ENCODE measurements at places on chromosomes 12 and 14. TPM values are rescaled to one million over a fixed set of nuclear protein-coding genes. Genes with fewer than 3 reads are reported as not detected.

DNA sequence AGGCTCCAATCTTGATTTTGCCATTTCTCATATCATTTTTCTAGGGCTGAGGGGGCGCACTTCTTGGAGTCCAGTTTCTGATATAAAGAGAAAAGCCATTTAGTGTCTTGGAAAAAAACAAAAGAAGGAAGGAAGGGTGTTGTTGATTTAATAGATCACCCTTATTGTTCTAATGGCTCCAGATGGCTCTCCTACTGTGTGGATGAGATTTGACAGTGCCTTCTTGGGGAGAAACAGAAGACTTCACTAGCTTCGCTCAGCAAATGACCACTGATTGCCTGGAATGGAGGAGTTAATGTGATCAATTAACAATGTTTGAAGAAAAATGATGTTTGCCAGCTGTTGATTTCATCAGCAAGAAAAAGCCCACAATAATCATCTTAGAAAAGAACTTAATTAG is 216.2 kb downstream of the APAF1 start:
- H3K36me3 ChIP-seq: peaks cover 2% of the 10 kb centered on the region
- H3K27me3 ChIP-seq: peaks cover 51% of the 10 kb centered on the region
- H3K4me1 ChIP-seq: peaks cover 60% of the 10 kb centered on the region
- no peak overlapping the region for H3K4me3 ChIP-seq

The GLS2 gene
- 14.8 TPM for total RNA-seq

DNA sequence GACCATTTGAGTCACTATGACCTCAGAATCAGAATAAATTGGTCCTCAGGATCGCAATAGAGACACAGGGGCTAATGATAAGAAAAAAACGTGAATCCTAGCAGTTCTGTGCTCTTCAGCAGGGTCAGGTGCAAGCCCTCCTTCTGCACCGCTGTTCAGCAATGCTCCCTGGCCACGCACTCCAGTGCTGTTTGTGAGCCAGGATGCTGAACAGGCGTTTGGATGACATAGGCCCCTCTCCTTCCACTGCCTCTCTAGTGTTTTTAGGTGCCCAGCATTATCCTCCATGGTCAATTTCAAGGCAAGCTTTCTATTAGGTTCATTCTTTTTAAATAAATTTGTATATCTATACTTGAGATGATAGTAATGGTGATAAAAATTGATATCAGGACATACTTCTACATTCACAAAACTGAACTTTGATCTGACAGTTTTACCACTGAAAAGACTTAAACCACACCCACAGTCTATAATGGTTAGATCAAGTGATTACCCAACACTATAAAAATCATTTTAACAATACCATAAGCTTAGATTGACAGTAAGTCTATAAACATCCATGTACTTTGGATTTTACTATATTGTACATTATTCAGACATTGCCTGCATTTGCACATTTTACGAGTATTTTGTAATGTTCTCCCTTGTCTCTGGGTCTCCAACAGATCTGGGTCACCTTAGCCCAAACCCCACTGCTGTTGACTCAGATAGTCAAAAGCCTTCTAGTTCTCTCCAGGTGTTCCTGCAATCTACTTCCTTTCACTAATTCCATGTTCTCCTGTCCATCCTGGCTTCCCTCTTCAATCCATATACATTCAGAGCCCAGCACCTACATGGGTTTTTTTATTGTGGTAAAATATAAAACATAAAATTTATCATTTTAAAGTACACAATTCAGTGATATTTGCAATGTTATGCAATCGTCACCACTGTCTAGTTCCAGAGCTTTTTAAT is 114.9 kb upstream of the COCH start:
- DNase-seq: no peak
- H3K36me3 ChIP-seq: peaks cover 24% of the 10 kb centered on the region
- H3K27ac ChIP-seq: no peak overlapping the region
- H3K4me3 ChIP-seq: no peak overlapping the region

DNA sequence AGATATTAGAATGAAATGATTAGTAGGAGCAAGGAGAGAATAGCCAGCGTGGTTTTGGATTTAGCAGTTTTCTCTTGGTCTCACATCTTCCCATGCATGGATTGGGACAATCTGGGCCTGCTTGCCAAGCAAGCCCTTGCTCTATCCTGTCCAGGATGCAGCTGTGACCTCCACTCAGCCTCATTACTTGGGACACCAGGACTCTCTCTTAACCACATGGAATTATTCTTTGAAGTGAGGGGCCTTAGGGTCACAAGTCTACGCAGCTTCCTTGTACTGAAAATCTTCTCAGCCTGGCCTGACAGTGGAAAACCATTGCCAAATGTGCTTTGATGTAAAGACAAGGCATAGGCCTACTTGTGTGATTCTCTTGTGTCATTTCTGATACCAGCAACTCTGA is 28.0 kb upstream of the DCN start:
- no peak for DNase-seq
- H3K4me3 ChIP-seq: no peak overlapping the region
- no peaks in the 10 kb centered on the region for H3K36me3 ChIP-seq
- H3K27ac ChIP-seq: no peak overlapping the region
- H3K27me3 ChIP-seq: peaks cover 5% of the 10 kb centered on the region
- H3K4me1 ChIP-seq: no peaks in the 10 kb centered on the region

DNA sequence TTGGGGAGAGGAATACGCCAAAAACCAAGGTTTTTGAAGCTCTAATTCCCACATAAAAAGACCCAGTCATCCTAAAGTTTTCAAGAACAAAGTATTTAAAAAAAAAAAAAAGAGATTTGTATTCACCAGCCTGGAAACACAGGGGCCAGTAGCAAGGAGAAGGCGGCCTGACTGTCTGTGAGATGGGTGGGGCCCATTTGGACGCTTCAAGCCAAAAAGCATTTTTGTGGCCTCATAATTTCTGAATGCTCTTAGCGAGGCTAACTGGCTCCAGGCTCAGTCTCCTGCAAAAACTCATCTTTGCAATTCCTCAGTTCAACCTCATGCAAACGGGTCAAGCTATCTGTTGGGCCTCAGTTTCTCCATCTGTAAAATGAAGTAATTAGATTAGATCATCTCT is 514.1 kb downstream of the MED13L start:
- no peak overlapping the region for H3K27ac ChIP-seq
- H3K4me3 ChIP-seq: no peak overlapping the region
- no peaks in the 10 kb centered on the region for H3K4me1 ChIP-seq
- no peak for DNase-seq

DNA sequence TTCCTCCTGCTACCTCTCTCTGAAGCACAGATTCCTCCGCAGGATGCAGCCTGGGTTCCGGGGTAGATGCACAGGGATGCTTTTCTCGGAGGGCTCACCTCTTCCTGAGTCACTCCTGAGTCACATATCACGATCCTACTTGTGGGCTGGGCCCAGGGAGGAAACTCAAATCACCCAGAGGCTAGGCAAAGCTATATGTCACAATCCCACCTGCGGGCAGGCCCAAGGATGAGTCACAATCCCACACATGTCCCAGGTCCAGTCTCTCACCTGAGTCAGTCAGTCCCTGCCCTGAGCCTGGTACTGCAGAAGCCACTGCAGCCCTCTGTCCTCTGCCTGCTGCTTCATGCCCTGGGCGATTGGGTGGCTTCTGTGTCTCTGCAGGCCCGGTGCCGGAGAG is 149.0 kb upstream of the GSC start:
- no peaks in the 10 kb centered on the region for H3K27me3 ChIP-seq
- H3K4me1 ChIP-seq: no peaks in the 10 kb centered on the region
- no peak overlapping the region for H3K4me3 ChIP-seq

The RD3L gene
- total RNA-seq: not detected

DNA sequence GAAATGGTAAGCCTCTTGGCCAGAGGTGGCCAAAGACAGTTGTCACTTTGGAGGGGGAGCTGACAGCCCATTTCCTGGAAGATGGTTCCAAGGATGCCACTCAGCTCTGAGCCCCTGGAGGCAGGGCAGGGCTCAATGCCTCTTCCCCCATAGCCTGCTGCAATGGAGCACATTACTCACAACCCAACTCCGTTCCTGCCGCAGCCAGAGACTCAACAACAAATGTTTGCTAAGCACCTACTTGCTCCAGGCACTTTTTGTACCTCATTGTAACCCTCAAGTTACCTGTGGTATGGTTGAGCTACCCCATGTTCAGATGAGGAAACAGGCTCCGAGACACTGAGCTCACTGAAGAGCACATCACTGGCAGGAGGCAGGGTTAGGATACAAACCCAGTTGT is 19.5 kb downstream of the IRF2BPL start:
- H3K4me1 ChIP-seq: peaks cover 68% of the 10 kb centered on the region
- no peaks in the 10 kb centered on the region for H3K36me3 ChIP-seq
- DNase-seq: no peak
- H3K4me3 ChIP-seq: no peak overlapping the region
- no peaks in the 10 kb centered on the region for H3K27me3 ChIP-seq
- H3K27ac ChIP-seq: no peak overlapping the region
